Stimulated activated CD4-positive, alpha-beta T cell treated with anti-CD3 and anti-CD28 coated beads, Interleukin-4, amount 100 ng/mL, for 4 hours (primary cell): ENCODE measurements at places on chromosomes 1 and 21.

DNA sequence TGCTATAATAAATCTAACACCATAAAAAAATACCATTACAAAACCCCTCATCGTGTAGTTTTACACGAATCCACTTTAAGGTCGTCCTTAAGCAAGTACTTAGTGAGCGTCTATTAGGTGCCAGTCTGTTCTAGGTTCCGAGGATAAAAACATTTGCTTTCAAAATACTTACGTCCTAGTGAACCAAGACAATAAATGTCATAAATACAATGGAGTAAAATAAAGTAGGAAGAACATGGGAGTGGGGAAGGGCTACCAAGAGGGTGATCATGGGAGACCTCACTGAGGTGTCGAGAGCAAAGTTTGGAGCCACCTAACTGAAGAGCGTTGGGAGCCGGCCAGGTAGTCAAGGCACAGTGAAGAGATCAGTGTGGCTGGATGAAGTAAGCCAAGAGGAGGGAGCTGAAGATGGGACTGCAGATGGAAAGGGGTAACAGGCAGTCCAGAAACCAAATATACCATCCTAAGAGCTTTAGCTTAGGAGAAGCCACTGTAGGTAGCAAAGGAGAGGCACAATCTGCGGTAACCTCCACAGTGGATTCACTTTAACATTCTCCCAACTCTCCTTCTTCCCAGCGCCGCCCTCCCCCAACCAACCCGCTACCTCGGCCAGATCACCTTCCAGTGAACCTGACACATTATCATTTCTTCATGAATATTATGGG lies 684 bp downstream of the LTN1 start:
- DNase-seq: no peak

DNA sequence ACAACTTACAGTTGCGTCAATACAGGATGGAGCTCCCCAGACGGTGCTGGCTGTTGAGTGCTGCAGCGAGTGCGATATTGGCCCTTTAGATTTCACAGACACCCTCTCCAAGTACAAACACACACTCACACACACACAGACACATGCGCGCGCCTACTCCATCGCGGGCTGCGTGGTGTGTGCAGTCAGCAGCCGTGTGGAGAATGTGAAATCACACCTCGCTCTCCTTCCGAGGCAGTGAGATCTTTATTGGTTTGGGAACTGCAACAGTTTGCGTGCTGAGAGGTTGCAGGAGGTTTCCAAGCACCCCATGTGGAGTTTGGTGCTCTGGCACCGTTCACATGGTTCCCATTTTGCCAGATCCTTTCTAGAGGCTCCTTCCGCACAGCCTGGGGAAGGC lies 372.2 kb downstream of the RRAGC start:
- no peak for DNase-seq

GRCh38 chr1:89310505-89310904 lies 37.8 kb upstream of the GBP5 start:
- no peak for DNase-seq

- DNase-seq: no peak
Measured at GRCh38 chr1:38507563-38507962, 352.0 kb downstream of the RRAGC start.

DNA sequence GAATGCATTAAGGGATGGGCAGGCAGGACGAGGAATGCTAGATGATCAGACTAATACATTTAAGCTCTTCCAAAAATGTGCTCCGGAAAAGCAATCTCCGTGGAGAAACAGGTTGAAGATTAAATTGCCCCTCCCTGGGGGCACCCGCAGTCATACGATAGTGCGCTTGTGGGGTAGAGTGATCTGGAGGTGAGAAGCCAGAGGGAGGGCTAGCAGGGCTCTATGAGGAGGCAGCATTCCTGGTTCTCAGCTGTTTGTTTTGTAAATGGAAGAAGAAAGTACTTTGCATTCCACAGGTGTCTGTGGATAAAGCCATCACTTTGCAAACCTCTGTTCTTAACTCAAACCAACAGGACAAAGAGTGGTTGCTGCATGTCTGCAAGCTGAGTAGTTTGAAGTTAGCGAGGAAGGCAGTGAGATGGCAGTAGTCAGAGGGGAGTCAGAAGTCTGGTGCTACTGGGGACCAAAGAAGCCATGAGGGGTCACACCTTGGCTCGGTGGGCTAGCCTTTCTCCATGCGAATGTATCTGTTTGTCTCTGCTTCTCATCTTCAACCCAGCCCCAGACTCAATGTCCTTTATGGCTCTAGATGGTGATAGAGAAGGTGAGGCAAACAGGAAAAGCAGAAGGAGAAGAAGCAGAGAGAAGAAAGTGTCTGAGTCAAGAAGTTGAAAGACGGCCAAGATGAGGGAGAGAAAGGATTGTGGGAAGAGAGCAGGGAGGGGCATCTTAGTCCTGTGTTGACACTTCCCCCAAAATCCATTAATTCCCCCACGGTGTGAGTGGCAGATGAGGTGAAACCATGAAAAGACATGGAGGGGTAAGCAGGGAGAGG lies 65.2 kb upstream of the GJA8 start:
- no peak for DNase-seq

- no peak for DNase-seq
Measured at GRCh38 chr1:58443986-58444868, 102.3 kb downstream of the OMA1 start.

DNA sequence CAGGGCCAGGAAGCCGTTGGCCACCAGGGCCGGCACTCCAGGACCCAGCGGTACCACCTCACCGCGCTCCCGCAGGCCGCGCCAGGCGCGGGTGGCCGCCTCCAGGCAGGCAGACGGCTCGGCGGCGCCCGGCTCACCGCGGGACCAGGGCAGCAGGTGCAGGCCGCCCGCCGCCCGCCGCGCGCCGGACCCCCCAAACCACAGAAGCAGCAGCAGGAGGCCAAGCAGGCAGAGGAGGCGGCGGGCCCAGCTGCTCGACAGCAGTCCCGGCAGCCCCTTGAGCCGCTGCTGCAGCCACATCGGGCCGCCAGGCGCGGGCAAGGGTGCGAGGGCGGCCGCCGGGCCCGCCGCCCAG lies 312 bp downstream of the KIAA2013 start:
- DNase-seq: no peak

DNA sequence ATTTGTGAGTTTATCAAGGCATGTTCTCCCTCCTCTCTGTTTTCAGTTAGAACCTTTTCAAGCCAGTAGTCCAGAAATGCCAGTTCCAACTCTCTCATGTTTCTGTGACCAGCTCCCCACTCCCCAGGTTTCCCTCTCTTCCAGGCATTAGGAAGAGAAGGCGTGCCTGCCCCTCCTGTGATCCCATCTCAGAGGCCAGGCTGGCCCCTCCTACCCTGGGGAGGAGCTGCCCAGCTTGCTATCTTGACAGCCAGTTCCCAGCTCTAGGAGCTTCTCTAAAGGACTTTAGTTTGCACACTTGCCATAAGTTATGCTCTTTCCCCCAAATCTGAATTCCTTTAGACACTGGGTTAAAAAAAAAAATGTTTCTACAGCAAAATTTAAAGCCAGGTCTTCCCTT lies 8.9 kb downstream of the HYI start:
- no peak for DNase-seq

GRCh38 chr1:51526248-51526647 lies 7.2 kb upstream of the EPS15 start:
- no peak for DNase-seq

DNA sequence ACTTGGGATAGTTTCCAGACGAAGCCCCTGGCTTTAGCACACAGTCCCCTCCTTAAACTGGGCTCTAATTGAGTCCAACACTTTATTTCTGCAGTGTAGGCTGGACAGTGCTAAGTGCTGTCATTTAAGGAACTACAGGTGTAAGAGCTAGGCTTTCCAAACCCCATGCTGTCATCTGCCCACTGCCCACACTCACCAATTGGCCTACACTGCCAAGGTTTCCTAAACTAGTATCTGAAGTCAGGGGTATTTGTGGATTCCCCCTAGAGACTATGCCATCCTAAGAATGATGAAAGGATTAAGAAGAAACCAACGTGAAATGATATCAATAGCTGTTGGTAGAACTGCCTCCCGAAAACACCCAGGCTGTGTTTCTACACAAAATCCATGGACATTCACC lies 160.9 kb downstream of the TBX15 start:
- DNase-seq: no peak

- no peak for DNase-seq
Measured at GRCh38 chr1:156826630-156827029, 10.0 kb upstream of the SH2D2A start.

DNA sequence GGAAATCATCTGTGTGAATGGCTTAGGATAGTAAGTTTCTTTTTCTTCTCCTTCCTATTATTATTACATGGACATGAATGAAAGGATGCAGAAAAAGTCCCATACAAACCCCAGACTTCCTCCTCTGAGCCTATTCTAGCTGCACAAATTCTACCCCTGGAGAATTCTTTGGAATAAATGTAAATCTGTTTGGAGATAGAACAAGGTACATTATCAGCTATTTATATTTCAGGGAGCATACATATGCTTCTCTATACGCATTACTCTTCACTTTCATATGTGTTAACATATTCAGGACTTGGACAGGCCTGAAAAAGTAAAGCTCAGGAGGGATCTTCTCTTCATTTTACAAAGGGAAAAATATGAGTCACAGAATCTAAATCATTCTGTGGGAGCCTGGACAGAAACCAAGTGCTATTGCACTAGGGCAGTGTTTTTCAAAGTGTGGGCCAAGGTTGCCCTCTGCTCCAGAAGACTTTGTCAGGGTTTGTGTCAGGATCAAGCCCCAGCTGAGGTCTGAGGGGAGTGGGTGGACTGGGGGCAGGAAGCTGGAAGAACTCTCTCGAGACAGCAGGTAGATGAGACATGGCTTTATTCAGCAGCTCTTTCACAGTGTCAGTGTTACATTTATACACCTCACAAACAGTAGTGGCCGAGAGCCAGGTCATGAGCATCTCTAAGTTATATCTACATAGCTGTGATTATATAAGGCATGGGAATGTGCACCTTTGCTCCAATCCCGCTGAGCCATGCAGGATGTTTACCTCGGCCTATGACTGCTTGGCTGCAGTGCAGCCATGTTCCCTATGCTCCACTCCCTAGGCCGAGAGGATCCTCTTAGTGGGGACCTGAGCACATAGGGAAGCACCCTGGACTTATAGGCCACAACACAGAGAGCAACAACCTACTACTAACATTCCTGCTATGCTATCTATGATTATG lies 114.3 kb downstream of the GDAP2 start:
- DNase-seq: no peak

DNA sequence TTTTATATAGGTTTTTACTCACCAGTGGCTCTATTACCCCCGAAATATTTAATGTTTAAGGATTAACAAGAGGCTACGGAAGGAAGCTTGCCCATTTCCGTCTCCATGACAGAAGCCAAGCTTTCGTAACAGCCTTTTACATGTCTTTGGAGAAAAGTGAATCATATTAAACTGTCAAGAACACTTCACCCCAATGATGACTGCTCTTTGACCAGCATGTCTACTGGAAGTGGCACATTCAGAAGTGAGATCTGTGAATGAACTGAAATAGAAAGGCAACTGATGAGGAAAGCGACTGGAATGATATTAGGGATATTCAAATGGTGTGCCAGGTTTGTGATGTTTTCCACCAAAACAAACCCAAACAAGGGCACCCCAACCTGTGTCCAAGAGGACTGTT lies 8.5 kb upstream of the PRDM15 start:
- DNase-seq: no peak

- no peak for DNase-seq
Measured at GRCh38 chr1:193588311-193589082, 402.1 kb upstream of the B3GALT2 start.

GRCh38 chr1:36486439-36487335 lies 4.0 kb upstream of the CSF3R start:
- DNase-seq: no peak

DNA sequence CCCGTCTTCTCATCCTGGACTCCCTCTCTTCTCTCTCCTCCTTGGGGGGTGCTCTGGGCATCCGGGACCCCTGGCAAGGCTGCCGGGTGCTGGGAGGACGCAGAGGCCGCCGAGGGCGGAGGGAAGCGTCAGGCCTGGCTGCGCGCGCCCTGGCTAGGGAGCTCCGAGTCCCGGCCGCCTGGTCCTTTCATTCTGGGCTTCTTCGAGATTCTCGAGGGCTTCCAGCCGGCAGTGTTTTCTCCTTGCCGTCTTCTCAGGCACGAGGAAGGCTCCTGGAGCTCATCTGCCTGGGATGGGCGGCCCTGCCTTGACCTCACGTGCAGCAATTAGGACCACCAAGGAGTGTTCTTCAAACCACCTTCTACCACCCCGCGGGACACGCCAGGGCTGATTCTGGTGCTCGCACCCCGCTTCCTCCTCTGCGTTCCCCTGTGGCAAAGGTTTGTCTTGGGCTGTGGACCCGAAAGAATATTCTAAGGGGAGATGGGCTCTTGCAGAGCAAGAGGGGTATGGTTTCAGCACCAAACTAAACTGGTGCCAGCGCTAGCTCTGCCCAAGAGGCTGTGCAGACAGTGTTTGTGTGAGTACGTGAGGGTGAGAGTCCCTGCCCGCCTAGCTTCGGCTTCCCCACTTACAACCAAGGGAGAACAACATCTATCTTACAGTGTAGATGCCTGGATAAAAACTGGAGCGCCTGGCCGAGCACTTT lies 36.5 kb downstream of the PIK3CD start:
- no peak for DNase-seq

- DNase-seq: no peak
Measured at GRCh38 chr1:2310332-2311183, 80.8 kb downstream of the MORN1 start.

DNA sequence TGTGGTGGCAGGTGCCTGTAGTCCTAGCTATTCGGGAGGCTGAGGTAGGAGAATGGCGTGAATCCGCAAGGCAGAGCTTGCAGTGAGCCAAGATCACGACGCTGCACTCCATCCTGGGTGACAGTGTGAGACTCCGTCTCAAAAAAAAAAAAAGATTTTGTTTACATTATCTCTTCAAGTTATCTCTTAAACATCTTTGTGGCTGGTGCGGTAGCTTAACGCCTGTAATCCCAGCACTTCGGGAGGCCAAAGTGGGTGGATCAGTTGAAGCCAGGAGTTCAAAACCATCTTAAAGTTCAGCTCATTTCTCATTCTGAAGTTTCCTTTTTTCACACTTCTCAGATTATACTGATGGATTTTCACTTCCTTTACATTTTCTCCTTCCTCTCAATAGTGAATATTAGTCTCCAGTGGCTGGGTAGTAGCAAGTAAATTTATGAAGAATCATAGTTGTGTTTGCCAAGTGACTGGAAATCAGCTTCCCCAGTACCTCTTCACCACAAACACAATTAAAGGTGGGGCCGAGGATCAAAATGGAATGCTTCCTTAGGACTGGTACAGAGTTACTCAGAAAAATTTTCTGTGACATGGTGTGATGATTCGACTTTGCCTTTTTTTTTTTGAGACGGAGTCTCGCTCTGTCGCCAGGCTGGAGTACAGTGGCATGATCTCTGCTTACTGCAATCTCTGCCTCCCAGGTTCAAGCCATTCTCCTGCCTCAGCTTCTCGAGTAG lies 13.8 kb downstream of the PIP5K1A start:
- DNase-seq: no peak

- no peak for DNase-seq
Measured at GRCh38 chr1:2230781-2231531, 2.8 kb downstream of the SKI start.
